HCEC 1CT (cell line): ENCODE measurements at places on chromosomes 1 and 21.

DNA sequence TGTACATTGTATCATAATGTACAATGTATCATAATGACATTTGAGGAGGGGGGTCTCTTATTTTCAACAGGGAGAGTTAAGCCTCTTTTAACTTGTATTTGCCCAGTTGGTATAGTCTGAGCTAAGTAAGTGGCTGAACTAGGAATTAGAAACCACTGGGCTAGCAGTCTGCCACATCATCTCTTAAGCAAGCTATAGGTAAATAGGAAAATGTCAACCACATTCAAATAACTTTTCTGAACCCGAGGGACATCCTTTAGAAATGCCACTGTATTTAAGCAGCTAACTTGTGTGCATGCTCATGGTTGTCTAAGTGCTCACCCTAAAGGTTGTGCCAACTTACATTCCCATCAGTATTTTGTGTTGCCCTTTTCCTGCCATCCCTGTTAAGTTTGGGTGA, 35.5 kb upstream of the ASB17 start:
- no peak for DNase-seq

- DNase-seq = no peak
Measured at GRCh38 chr1:2431103-2431502, 18.7 kb upstream of the PEX10 start.

DNA sequence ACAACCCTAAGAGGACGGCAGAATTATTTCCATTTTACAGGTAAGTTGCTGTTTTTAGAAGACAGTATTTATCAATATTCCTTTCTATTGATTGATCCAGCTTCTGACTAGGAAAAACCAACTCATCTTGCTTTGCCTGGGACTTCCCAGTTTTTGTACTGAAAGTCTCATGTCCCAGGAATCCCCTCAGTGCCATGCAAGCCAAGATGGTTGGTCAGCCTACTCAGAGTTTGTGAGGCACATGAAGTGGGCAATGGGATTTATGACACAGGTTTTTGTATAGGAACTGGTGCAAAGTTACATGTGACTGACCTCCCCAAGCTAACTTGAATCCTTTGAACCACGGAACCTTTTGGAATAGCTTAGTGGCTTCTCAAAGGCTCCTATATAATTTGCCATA, 45.5 kb downstream of the GNG12 start:
- DNase-seq = peak; percentile 32

DNA sequence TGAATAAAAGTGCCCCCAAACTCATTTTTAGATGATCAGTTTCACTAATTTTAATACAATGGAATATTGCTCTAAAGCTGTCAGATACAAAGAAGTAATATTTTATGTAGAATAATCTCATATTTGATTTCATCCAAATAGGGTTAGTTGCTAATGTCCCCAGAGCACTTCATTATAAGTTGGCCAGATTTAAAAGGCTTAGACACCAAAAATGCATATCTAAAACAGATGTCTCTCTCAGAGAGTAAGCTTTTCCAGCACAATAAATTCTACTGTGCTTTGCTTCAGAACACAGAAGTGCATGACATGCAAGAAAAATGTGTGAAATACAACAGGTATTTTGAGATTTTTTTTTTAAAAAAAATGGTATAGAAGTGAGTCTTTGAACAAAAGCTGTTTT, 194.2 kb downstream of the LRRIQ3 start:
- DNase-seq = no peak

DNA sequence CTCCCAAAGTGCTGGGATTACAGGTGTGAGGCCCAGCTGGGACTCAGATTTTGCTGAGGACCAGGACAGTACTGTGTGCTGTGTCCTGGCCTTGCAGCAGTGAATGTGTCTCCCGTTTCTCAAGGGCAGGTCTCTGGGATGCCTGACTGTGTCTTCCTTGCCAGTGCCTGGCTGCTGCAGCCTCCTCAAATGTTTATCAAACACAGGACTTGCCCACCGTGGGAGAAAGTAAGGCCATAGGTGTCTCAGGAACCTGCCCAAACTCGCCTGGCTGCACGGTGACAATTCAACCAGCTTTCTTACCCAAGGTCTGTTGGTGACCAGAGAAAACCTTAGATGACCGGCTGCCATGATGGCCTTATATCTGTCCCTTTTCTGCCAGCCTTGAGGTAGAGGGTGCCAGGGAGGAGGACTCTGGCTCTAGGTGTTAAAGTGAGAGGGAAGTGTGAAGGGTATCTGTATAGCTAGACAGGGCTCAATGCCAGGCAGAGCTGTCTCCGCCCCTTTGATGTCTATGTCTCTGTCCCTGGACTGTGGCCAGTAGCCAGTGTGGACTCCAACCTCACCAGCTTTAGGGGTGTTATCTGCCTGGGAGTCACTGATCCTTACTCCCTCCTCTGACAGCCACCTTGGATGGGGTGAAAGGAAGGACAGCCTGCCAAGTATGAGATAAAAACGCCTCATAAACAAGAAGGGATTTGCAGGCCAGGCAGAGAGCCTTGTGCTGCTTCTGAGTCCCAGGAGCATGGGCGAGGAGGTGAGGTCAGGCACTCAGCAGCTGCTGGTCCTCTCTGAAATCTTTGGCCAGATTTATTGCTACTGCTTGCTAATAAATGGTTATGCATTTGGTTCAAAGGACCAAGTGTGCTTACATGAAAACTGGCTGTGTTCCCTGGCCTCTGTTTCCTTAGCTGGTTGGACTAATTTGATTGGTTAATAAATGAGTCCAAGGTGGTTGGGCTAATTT, 22.3 kb downstream of the IL6R start:
- peak; percentile 22 for DNase-seq

GRCh38 chr1:48493970-48494769, 22.2 kb upstream of the SPATA6 start:
- peak; percentile 86 for DNase-seq

DNA sequence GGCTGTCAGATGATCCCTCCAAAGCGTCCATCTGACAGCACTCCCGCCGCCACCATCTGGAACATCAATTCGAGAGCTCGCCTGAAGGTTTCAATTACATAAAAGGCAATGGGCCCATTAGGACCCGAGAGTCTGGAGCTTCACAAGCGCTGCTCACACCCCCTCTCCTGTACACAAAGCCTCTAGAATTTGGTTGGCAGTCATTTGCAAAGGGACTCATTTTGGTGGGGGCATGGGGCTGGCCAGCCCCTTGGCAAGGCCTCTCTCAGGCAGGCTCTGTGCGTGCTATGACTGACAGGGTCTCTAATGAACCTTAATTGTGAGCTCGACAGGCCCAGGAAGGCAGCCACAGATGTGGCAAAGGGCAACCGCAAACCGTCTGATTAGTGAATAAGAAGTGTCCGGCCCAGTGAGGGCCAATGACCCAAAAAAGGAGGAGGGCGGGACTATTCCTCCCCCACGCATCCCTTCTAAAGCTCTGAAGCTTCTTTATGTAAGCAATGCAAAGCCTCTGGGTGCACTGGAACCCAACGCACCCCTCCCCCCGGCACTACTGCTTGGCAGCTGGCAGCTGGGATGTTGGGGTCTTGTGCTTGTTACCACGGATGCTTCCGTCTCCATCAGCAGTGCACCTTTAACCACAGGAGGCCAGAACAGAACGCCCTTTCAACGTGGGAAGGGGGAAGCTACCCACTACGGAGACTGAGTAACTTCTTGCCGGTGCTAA, 79.4 kb downstream of the CAPZB start:
- DNase-seq = peak; percentile 63

GRCh38 chr1:154158307-154159125, 3.6 kb upstream of the NUP210L start:
- no peak for DNase-seq

DNA sequence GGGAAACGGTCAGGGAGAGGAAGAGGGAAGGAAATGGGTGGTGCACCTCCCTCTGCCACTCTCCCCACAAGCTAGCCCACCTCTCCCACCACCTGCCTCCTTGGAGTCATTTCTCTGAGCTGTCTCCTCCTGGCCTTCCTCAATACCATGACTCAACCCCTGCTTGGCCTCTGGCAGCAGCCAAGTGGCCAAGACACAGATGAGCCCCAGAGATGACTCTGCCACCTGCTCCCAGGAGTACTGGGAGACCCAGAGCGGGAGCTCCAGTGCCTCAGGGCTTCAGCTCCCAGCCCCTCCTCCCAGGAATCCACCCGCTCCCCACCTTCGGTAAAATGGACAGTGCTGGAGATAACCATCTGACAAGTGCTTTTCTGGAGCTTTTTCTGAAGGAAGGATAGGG, 2.6 kb downstream of the S100A16 start:
- peak; percentile 57 for DNase-seq

DNA sequence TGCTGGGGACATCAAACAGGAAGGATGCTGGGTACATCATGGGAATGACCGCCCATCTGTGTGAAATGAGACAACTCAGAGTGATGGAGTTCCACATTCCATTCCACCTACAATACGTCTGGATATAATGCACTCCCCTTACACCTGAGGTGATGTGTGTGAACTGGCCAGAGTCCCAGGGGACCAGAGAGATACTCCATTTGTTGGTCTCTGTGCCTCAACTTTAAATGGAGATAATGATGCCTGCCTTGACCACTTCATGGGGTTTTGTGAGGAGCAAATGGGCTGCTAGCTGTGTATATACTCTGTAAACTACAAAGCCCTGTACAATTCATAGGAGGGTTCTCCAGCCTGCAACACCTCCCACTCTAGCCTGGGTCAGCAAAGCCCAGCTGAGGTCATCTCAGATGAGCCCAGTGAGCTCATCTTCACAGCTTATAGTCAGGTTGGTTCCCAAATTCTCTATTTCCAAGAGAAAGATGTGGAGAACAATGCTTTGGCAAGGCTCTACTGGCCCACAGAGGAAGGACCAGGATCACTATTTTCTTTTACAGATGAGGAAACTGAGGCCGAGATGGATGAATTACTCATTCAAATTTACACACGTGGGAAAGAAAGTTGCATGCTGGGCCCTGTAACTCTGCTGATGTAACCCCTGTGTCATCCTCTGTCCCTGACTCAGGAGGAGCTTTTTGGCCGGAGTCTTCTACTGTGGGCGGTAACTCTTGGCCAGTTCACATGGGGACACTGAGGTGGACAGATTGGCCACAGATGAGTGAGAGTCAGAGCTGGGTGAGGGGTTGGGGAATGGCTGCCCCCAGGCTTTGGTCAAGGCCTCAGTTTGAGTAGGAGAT, 105.6 kb upstream of the GCLM start:
- DNase-seq = peak; percentile 18

- no peak for DNase-seq
Measured at GRCh38 chr1:176444286-176444685, 18.7 kb upstream of the PAPPA2 start.

DNA sequence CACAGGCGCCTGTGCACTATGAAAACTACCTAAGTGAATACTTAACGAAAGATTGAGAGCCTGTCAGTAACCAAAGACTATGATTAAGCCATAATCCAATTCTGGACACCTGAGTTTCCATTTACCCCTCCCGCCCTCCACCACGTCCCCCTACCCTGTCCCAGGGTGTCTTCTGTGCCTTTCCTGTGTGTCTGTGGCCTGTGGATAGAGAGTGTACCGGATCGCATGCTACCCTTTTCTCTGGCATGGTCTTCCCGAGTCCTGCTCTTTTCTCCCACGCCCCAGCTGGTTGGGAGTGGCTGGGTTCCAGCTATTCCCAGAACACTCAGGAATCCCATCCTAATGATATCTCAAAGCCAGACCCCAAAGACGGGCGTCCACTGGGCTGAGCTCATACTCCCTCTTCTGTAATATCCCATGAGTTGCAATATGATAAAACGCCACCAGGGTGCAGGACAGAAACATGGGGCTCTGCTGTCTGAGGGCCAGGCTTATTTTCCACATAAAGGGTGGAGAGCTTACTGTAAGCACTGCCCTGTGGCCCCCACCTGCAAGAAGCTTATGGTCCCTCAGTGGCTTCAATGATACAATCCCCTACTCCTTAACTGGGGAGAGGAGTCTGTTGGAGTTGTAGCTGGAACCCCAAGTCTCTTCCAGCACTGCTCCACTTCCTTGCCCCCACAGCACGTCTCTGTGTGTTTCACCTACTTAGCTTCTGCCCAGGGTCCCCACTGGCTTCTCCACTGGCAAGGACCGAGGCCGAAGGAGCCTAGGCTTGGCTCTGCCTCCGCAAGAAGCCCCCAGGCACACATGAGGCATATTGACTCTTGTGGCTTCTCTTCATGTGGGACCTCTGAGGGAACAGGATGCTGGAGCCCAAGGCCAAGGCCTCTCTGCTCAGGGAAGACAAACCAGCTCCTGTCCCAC, 17.6 kb upstream of the ALX3 start:
- peak; percentile 44 for DNase-seq
